SK-N-SH treated with all-trans-retinoic acid at 6 μM for 48 hours (cell line): ENCODE measurements at places on chromosomes 2 and 18.
A peak's percentile ranks its signal among the peaks of the same experiment; 100 is the strongest.

DNA sequence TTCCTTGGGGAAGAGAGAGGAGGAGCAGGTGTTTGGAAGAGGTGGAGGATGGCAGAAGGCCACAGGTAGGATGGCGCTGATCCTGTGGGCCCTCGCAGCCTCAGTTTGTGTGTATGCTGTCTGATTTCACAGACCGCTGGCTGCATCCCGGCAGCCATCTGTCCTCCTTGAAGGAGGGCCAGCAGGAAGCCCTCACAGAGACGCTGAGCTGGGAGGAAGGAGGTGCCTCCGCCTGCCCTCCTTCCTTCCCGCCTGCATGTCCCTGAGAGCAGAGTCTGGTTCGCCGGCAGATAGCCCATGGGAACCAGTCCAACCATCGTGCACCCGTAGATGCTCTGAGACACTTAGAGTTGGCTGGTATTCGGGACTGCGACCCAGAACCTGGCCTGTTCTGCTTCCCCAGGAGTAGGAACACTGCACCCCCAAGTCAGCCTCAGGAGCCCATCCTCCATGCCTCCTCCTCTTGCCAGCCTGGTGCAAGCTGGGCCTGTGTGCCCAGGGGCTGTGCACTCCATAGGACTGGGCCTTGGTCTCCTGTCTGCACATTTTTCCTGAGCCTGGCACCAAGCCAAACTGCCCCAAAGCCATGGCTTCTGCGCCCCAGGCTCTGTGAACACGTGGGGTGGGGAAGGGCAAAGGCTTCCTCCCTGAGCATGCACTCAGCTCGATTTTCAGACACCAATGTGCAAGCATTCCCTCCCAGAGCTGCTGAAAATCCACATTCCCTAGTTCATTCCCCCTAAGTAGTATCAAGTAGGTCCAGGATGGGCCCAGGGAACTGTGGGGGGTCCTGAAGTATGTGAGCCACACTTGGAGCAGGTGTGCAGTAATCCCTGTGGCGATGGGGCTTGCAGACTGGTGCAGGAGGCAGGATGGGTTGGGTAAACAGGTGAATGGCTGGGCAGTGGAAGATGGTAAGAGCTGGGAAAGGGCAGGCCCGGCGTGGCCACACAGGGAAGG, 115.6 kb downstream of the SEPTIN10 start:
- peak; percentile 7 for ATAC-seq

DNA sequence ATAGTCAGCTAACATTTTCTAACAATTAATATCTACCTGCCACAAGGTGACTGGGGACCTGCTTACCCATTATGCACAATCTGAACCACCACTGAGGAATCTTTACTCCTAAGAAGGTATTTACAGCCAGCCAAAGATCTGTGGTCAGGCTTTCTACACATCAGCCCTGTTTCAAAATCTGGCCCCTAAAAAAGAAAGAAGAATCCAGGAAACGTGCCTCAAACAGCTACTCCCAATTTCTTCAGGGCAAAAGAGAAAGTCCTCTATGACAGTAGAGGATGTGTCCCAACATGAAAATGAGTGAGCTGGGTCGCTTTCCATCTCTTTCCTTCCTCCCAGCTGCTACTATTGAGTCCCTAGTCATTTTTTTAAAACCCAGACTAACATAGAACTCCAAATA, 79.5 kb downstream of the EPB41L3 start:
- ATAC-seq, result no peak

DNA sequence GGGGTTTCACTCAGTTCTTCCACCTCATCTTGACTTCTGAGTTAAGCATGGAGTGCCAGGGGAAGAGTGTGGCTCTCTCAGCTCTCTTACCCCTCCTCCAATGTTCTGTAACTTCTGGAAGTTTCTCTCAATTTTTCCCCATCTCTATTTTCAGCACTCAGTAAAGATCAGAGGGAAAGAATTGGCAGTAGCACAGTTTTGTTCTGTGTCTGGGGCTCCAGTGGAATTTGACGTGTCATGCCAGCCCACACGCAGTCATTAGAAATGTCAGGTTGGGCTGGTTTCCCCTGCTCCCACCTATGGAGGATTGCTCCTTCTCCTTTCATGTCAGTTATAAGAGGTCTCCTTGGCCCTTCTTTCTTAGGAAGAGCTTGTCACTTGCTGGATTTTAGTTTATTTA, 104.6 kb upstream of the COL3A1 start:
- no peak for ATAC-seq

- no peak for ATAC-seq
Observed at GRCh38 chr2:128692895-128693742, 374.5 kb upstream of the HS6ST1 start.
